ENCODE measurements at places on chromosomes 3 and 15. TPM values are rescaled to one million over a fixed set of nuclear protein-coding genes. Genes with fewer than 3 reads are reported as not detected.

ERICH6 gene
- total RNA-seq, result not detected

LMAN1L gene
- not detected for total RNA-seq

GRCh38 chr15:29686445-29687203 is 135.6 kb downstream of the TJP1 start:
- no peak overlapping the region for H3K4me3 ChIP-seq
- H3K27me3 ChIP-seq, result no peaks in the 10 kb centered on the region
- no peak for DNase-seq
- H3K36me3 ChIP-seq, result no peaks in the 10 kb centered on the region

GRCh38 chr15:98519767-98520550 is 128.4 kb upstream of the IGF1R start:
- no peak for DNase-seq
- H3K4me1 ChIP-seq, result peaks cover 4% of the 10 kb centered on the region
- no peak overlapping the region for H3K4me3 ChIP-seq
- H3K36me3 ChIP-seq, result no peaks in the 10 kb centered on the region
- no peak overlapping the region for H3K27ac ChIP-seq

GRCh38 chr15:71571641-71572040 is 238.7 kb upstream of the NR2E3 start:
- DNase-seq, result no peak
- no peaks in the 10 kb centered on the region for H3K4me1 ChIP-seq
- no peak overlapping the region for H3K4me3 ChIP-seq
- H3K27ac ChIP-seq, result no peak overlapping the region
- H3K36me3 ChIP-seq, result no peaks in the 10 kb centered on the region
- H3K27me3 ChIP-seq, result peaks cover 24% of the 10 kb centered on the region
